ENCODE measurements at places on chromosomes 2 and 18. TPM values are rescaled to one million over a fixed set of nuclear protein-coding genes. Genes with fewer than 3 reads are reported as not detected.

PPP1R1C gene
- polyA plus RNA-seq, result 18.8 TPM

CKAP2L gene
- polyA plus RNA-seq, result 28.6 TPM

CRYGC gene
- polyA plus RNA-seq, result not detected

MTX2 gene
- polyA plus RNA-seq, result 81.7 TPM

Data from GM23338 (cell line).